IMR-90 (cell line): ENCODE measurements at places on chromosomes 2 and 18. TPM values are rescaled to one million over a fixed set of nuclear protein-coding genes. Genes with fewer than 3 reads are reported as not detected.

GRCh38 chr2:31578316-31578715 is 2.4 kb downstream of the SRD5A2 start:
- DNase-seq = no peak

DNA sequence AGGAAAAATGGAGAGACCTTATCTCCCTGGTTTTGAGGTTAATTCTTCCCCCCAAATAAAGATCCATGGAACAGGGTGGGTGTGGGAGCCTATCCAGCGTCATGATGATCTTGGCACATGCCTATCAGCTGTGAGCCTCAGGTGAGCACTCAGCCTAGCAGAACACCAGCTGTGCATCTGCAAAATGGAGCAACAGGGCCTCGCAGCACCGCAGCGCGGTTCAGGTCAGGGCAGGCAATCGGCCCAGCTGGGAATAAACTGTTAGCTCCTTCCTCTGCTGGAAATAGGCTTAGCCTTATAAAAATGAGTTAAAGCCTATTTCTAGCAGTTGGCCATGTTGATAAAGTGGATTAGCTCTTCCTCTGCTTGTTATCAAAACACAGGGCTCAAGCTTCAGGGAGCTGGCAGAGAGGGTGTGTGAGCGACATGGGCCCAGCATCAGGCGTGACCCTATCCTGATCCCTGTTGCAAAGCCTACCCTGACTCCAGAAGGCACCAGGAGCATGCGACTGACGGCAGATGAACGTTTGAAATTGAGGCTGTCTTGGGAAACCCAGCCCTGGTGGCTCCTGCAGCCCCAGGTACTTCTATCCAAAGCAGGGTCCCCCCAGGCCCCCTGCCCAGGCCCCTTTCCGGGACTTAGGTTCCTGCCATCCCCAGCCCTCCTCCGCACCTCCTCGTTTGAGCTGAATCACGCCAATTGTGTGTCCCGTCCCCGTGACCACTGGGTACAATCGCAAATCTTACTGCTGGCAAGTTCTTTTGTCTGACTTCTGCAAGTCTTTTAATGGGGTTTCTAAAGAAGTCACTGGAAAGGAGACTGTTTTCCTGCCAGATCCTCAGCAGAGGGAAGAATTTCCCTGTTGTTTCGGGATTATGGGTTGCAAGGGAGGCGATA is 35.4 kb downstream of the ARHGEF4 start:
- no peak for DNase-seq

DNA sequence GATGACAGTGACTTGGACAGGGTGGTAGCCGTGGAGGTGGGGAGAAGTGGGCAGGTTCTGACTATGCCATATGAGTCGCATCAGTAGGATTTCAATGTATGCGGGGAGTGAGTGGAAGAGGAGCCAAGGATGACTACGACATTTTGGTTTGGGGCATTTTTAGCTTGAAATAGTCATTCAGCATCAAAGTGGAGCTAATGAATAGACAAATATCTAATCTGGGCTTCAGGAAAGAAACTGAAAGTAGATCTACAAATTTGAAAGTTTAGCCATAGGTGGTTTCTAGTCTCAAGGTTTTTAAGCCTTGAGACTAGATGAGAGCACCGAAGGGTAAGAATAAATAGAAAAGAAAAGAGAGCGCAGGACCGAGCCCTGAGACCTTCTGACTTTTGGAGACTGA is 58.3 kb downstream of the FEZ2 start:
- DNase-seq = peak; percentile 78

DNA sequence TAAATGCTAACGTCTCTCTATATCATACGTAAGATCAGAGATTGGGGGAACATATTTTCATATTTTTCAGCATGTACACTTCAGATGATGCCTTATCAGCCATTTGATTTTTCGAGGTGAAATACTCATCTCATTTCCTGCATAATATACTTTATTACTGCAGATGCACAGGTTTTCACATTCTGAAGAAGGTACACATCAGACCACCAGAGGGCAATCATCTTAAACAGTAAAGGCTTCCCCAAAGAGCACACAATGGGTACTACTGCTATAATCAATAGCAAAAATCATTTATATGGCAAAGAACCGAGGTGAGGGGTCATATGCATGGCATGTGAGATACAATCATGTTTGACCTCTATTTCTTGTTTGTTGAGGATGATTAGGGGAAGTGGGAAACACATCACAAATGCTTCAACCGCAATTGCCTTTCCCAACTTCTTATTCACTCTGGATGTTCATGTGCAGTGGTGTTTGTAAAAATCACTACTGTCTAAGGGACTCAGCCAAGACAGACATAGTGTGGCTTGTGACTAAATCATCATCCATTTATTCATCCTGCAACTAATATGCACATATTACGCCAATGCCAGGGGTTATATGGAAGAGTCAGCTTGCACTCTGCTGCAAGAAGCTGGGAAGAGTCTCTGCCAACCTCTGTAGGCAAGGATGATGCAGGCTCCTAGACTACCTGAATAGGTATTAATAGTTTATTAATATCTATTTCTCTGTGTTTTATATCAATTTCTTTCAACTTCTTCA is 118.7 kb downstream of the EPB41L3 start:
- DNase-seq = peak; percentile 65

DNA sequence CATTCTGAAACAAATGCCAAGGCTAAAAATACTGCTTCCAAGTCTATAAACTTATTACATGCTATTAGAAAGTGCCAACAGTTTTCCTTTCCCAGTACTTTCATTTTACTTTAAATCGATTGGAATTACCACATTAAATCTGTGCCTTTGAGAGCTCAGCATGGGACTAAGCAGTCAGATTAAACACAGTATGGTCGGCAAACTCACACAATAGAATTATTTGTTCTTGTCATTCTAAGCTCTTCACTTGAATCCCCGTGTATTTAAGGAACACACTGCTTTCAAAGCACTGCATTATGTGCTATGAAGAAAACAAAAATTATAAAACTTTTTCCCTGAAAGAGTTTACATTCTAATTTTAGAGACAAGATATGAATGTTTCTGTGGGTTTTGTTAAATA is 444.4 kb upstream of the SLC39A10 start:
- no peak for DNase-seq

- DNase-seq = peak; percentile 95
These were observed 125.1 kb upstream of the HAAO start for GRCh38 chr2:42917425-42917927.

DNA sequence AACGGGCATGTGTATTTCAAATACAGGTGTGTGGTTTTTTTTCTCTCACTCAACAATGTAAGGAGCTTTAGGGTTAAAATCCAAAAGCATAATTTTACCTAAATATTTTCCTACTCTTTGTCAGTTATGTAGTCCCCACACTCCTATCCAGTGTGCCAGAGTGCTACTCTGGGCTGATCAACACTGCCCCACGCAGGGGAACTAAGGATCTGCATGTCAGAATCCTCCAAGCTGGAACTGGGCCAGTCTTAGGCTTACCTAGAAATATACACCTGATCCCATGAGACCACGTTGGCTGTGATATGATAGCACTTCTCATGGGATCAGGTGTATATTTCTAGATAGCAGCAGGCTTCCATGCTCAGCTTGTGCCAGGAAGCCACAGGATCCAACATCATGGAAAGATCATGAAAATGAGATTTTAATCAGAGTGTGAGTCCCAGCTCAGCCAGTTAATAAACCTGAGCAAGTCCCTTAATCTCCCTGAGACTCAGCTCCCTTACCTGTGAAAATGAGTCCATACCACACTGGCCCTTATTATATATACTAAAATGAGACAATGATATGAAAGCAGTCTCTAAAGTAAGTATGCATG is 29.7 kb downstream of the CCDC141 start:
- no peak for DNase-seq

DNA sequence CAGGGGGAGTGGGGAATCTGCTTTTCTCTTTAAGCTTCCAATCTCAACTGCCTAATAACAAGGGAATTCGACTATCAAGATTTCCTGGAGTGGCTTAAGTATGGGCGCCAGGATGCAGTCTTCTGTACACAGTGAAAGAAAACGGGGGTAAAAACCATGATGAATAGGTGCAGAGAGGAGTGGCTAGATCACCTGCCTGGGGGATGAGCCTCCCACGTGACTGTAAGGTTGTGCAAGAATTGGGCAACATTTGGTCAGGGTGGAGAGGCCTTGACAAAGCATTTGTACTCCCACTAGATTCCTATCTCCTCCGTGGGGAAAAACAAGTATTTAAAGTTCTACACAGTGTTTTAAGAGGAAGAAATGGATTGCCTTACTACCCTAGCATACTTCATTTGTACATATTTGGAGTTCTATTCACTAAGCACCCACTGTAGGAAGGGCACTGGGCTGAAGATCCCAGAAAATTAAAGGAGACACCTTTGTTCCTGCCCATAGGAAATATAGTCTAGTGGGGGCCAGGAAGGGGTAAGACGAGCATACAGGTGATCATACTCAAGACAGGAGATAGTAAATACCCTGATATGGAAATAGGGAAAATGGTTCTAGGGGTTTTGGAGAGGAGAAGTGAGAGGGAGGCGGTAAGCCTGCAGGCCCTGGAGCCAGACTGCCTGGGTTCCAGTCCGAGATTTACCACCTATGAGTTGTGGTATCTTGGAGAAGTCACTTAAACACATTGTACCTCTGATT is 29.2 kb downstream of the EPAS1 start:
- DNase-seq = no peak

GRCh38 chr18:41761333-41762018 is 193.6 kb upstream of the PIK3C3 start:
- peak; percentile 84 for DNase-seq

DNA sequence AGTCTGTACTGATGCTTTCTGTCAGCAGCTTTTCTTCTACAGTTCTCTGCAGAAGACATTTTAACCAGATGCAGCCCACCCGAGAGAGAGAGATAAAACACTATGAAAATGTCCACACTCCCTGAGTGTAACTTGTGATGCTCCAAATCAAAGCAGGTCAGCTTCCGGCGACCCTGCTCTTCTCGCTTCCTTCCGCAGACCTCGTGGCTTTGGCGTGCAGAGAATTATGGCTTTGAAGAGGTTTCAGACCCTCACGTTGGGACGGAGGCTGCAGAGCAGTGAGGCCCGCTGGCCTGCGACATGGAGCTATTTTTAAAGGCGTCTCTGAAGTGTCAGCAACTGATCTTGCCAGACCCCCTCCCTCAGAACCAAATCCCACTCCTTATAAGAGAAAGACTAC is 41.8 kb downstream of the TMEM163 start:
- DNase-seq = no peak

GRCh38 chr2:54313147-54313546 is 57.1 kb upstream of the TSPYL6 start:
- DNase-seq = no peak

DNA sequence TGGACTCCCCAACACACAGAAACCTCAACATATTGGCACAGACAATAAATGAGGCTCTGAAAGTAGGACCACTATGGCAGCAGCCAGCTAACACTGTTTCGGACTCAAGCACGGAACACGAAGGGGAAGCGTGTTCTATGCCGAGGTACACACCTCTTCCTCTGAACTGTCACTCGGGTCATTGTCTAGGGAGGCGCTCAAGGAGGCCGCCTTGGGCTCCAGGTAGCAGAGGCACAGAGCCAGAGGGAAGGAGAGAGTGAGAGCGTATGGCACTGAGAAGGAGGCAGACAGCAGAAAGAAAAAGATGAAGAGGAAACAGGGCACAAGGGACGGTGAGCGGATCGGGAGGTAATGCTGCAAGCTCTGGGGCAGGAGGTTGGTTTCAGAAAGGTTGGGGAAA is 120.1 kb upstream of the ZBTB14 start:
- no peak for DNase-seq

GRCh38 chr2:238852206-238852869 is 4.5 kb downstream of the TWIST2 start:
- peak; percentile 46 for DNase-seq

- no peak for DNase-seq
These were observed 19.1 kb downstream of the PLA2R1 start for GRCh38 chr2:160043265-160043664.

DNA sequence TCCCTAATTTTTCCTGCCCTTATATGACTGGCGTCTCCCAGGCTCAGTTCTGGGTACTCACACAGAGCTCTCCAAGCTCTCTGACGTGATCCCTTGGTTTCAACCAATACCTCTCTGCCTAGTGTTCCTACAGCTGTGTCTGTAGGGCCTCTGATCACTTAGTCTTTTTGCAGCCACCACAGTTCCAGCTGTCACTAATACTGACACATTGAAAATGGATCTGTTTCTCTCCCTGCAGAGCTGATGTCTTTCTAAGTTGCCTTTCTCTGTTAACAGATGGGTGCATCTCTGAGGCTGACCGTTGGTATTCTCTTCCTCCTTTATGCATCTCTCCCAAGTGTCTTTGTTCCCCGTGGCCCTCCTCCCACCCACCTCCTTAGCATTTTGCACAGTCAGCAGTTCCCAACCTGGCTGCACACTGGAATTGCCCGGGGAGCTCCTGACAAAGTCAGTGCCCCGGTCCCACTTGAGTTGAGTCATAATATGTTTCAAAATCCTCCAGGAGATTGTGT is 62.5 kb downstream of the CERS6 start:
- peak; percentile 34 for DNase-seq

DNA sequence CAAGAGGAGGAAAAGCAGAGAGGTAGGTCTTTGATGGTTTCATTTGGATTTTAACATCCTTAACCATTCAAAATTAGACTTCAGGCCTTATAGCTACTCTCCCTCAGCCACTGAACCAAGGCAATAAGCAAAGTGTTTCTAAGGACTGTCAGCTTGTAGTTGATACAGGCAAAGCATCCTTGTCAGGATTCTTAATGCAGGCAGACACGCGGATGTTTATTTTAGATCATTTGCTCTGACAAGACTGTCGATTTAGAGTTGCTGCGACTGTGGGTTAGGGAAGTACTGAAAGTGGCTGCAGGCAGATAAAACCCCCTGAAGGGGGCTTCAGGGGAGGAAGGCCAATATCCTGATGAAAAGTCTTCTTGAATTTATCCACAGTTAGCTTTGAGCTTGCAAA is 46.6 kb downstream of the CDH20 start:
- DNase-seq = no peak

DNA sequence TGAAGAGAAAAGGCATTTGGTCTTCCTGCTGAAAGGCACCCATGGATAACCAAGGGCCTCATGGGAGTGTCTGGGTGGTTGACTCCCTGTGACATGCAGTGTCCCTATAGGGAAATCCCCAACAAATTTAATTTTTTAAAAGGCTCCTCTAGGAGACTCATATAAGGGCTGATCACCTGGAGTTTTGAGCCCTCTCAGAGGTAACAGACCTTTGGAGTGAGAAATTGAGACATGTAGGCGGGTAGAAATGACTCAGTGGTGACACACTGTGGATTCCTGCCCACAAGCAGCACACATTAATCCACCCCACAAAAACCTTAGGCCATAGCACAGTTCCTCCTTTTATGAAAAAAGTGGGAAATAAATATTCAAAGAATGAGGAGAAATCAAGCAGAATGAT is 557.0 kb upstream of the CNTNAP5 start:
- no peak for DNase-seq

GRCh38 chr2:11404376-11405073 is 60.1 kb upstream of the ROCK2 start:
- no peak for DNase-seq

GRCh38 chr2:222280795-222281194 is 18.0 kb downstream of the PAX3 start:
- DNase-seq = no peak

The FHOD3 gene
- total RNA-seq = 16.0 and 16.7 TPM in 2 replicates

The HOXD8 gene
- total RNA-seq = not detected in 2 replicates

The RGPD4 gene
- not detected in 2 replicates for total RNA-seq

The STAT4 gene
- total RNA-seq = 0.28 and 0.36 TPM in 2 replicates

The CHRNA1 gene
- 0.56 and 0.90 TPM in 2 replicates for total RNA-seq

The CTIF gene
- 25.1 and 27.5 TPM in 2 replicates for total RNA-seq

The CTAGE1 gene
- under 0.01 TPM in 1 of 2 replicates, not detected in the other for total RNA-seq

The LOXHD1 gene
- not detected in 2 replicates for total RNA-seq

The AQP12A gene
- total RNA-seq = not detected in 2 replicates

The MSGN1 gene
- total RNA-seq = not detected in 2 replicates
